Umbilical cord (tissue), 2 donors: ENCODE measurements at places on chromosomes 5 and 9. TPM values are rescaled to one million over a fixed set of nuclear protein-coding genes. Genes with fewer than 3 reads are reported as not detected.

The IFNA13 gene
- 8.2 TPM for total RNA-seq

The CCDC171 gene
- 61.4 TPM for total RNA-seq

The HMCN2 gene
- total RNA-seq: 7.5 TPM

The RABGAP1 gene
- 226 TPM for total RNA-seq

The NKD2 gene
- total RNA-seq: 1.9 TPM
